ENCODE measurements at places on chromosomes 1 and 21. TPM values are rescaled to one million over a fixed set of nuclear protein-coding genes. Genes with fewer than 3 reads are reported as not detected.

The SETSIP gene
- total RNA-seq, result not detected

The TMEM125 gene
- not detected for total RNA-seq

The PROX1 gene
- 0.08 TPM for total RNA-seq

- DNase-seq, result no peak
Measured at GRCh38 chr1:113452921-113453770, 62.8 kb downstream of the MAGI3 start.

The PCAT6 gene
- 2.7 TPM for total RNA-seq

GRCh38 chr1:59552007-59552406 is 255.1 kb downstream of the FGGY start:
- DNase-seq, result no peak

- no peak for DNase-seq
Measured at GRCh38 chr1:221781102-221781755, 39.3 kb upstream of the DUSP10 start.

The OPTC gene
- not detected for total RNA-seq

DNA sequence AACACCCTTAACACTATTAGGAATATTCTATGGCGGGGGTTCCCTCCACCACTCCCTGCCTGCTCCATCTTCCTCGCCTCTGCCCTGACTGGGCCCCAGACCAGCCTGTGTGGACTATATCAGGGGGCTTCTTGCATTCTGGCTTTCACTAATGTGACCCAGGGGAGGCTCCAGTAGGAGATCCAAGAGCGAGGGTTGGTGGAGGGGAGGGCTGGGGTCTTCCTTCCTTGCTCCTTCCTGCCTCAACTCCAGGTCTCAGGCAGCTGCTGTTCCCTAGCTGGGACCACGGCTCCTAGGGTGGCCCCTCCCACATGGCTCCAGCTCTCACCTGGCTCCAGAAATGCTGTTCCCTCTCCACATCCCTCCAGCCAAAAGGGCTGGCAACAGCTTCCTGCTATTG is 257.4 kb downstream of the MATN1 start:
- no peak for DNase-seq

- peak; percentile 32 for DNase-seq
Measured at GRCh38 chr1:113872219-113872935, 865 bp upstream of the PTPN22 start.

The LCE3D gene
- not detected for total RNA-seq

DNA sequence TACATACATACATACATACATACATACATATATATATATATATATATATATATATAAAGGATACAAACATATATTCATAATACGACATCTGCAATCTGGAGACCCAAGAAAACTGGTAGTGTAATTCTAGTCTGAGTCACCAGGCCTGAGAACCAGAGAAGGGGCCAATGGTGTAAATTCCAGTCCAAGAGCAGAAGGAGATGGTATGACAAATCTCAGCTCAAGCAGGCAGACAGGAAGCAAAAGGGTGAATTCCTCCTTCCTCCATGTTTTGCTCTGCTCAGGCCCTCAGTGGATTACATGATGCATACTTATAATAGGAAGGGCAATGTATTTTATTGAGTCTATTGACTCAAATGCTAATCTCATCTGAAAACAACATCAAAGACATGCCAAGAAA is 1060.4 kb upstream of the TMPRSS15 start:
- DNase-seq, result no peak

GRCh38 chr1:201681375-201681774 is 142.4 kb downstream of the NAV1 start:
- no peak for DNase-seq

DNA sequence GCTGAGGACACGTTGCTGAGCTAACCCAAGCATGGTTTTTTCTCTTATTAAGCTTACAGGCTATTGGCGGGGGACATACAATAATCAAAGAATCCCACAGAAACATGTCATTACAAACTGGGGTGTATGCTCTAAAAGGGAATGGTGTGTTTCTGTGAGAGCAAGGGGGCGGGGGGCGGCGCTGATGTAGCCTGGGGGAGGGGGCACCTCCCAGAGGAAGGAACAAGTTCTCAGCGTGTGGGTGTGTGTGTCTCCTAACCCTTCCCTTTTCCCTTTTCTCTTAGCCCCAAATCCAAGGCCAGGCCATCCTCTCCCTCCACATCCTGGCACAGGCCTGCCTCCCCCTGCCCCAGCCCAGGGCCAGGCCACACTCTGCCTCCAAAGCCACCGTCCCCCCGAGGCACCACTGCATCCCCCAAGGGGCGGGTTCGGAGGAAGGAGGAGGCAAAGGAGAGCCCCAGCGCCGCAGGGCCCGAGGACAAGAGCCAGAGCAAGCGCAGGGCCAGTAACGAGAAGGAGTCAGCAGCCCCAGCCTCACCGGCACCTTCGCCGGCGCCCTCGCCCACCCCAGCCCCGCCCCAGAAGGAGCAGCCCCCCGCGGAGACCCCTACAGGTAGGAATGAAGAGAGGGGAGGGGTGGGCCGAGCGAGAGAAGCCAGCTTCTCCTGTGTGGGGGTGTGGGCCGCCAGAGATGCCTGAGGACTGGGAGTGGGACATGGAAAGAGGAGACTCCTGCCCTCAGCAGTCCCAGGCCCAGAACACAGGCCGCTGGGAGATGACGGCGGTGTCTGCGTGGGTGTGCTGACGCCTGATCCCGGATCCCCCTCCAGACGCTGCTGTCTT is 21.9 kb downstream of the MAP7D1 start:
- DNase-seq, result no peak

DNA sequence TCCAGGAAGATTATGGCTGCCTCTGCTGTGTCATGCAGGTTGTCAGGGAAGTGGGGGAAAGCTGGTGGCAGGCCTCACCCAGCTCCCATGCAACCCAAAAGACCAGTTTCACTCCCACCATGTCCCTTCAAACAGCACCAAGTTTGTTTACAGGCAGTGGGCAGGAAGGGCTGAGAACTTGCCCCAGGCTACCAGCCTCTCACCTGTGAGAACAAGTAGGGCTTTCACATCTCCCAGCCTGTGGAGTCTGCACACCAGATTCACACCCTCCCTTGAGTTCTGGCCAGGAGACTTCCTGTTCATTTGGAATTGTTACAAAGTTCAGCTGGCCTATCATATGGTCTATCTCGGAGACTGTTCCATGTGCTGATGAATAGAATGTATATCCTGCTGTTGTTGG is 27.8 kb downstream of the RPAP2 start:
- no peak for DNase-seq

- no peak for DNase-seq
Measured at GRCh38 chr1:22754106-22754768, 43.6 kb downstream of the EPHB2 start.

The SLC1A7 gene
- not detected for total RNA-seq

- DNase-seq, result peak; percentile 14
Measured at GRCh38 chr1:227944090-227944930, 3.4 kb downstream of the WNT9A start.

DNA sequence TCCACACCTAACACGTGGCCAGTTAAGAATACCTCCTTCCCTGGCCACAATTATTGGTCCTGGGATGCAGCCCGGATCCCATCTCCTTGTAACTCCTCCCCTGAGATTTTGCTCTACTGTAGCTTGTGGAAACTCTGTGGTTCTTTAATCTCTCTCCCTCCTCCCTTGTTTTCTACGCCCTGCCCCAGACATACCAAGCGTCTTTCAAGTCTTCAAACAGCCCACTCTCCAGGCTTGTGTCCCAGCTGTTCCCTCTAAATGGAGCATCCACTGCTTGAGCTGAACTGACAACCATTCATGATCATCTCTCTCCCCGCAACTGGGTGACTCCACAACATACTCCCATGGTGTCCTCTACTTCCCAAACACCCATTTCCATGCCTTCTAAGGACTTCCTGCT is 111.6 kb downstream of the SIPA1L2 start:
- no peak for DNase-seq

DNA sequence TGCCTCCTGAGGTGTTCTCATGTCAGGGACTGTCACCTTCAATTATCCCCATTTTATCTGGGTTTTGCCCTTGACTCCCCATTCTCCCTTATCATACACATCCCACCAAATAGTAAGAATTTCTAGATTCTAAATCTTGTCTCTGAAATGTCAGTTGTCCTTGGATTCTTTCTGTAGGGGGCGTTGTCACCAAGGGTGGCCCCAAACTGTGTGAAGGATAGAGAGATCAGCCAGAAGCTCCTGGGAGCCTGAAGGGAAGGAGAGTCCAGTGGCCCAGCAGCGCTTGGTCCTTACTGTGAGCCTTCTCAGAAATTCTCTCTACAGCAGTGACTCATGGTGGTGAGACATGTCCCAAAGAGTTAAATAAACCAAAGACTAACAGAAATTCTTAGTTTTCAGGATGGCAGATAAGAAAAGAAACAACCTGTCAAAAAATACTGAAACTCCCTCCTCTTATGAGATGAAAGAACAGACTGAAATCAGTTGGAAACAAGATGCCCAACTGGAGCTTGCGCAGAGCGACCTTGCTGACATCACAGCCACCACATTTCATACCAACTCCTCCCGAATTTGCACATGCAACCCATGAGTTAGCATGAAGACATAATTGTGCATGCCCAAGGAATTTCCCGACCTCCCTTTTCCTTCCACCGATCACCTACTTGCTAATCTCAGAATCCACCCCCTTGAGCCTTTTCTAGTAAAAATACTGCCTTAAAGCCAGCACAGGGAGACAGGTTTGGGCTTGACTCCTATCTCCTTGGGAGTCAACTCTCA is 109.8 kb downstream of the ELAVL4 start:
- no peak for DNase-seq

DNA sequence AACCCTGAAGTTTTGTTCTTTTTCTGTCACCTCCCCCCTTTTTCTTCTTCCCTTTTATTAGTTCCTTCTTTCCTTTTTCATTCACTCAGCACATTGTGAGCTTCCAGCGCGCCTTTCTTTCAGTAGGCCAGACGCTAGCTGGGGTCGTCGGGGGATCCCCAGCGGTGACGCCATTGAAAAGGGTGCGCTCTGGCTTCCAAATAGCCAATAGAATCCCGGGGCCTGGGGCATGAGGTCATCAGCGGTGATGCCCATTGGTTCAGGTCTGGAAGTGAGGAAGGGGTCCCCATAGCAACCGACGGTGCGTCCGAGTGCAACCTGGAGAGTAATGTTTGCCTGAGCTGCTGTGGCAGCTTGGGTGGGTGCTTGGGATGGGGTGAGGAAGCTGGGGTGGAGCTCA is 6.9 kb upstream of the EFNA3 start:
- DNase-seq, result no peak

GRCh38 chr21:43696214-43696613 is 22.7 kb upstream of the PDXK start:
- DNase-seq, result no peak

- no peak for DNase-seq
Measured at GRCh38 chr1:92968138-92969032, 7.1 kb upstream of the DIPK1A start.

GRCh38 chr1:241614144-241614543 is 26.0 kb downstream of the CHML start:
- peak; percentile 23 for DNase-seq

GRCh38 chr1:113859478-113860175 is 11.9 kb downstream of the PTPN22 start:
- no peak for DNase-seq

- DNase-seq, result no peak
Measured at GRCh38 chr1:80241566-80241965, 1235.0 kb upstream of the ADGRL4 start.

DNA sequence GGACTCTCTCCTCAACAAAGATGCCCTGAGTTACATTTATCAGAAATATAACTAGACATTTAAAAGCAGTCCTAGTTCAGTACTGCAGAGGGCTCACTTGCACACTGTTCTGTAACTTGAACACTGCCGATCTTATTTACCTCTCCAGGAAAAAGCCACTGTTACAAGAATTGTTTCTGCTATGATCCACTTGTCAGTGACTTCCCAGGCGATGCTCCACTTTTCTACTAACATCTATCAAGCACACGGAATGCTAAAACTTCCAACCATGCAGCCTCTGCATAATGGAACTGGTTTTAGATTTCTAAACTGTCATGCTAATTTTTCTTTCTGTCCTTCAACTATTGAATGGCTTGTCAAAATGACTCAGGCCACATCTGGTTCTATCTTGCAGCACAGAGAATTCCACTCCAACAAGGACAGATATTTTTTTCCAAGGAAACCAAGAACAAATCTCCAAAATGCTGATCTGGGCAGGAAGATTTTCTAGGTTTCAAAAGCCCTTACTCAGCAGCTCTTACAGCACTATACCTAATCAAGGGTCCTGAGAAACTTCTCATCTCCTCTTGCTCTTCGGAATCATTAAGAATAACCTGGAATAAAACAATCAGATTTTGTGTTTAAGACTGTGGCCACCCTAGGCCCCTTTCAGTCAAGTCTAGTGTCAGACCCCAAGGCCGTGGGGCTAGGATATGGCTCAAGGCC is 9.9 kb downstream of the SEC16B start:
- DNase-seq, result no peak

DNA sequence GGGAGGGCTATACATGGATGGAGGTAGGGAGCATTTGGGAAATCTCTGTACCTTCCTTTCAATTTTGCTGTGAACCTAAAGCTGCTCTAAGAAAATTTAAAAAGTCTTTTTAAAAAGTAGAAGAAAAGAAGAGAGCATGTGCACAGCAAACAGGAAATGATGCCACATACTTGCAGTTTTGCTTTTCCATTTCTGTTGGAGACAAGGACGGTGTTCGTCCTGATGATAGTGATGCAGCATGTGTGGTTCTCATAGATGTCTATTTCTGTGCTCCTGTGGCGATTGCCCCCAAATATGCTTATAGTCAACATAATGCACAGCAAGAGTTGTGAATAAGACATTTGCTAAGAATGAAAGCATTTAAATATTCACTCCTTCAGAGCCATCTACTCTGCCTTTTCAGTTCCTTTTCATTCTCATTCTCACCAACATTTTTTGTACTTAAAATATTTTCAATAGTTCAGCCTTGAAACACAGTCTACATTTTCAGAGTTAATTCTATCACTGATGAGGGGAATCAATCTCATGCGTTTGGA is 66.6 kb downstream of the LRRC8C start:
- no peak for DNase-seq

GRCh38 chr1:206555473-206555935 is 48.2 kb downstream of the RASSF5 start:
- DNase-seq, result no peak

- DNase-seq, result no peak
Measured at GRCh38 chr1:118661769-118662320, 326.3 kb downstream of the TBX15 start.

GRCh38 chr1:10471411-10472219 is 714 bp downstream of the DFFA start:
- DNase-seq, result peak; percentile 17

- DNase-seq, result no peak
Measured at GRCh38 chr1:109570414-109570813, 22.0 kb downstream of the GNAI3 start.

DNA sequence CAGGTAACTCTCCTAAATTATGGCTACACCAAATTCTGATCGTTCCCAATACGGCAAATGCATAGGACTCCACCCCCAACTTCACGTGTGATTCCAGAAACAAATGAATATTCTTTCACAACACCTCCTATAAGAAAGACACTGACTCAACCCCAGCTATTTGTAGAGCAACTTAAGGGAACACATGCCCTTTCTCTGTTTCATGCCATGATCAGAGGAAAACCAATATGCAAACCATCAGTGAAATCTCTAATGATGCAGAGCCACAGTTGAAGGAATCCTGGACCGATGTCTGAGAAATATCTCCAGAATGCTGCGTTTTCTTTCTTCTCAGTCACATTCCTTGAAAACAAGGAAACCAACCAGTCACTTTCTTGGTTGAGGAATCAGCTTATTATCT is 164.2 kb upstream of the PTBP2 start:
- no peak for DNase-seq

All from activated CD4-positive, alpha-beta memory T cell treated with anti-CD3 and anti-CD28 coated beads, Interleukin-2, amount 10 ng/mL, durations not matched to agents 7 days and 5 days (primary cell).